ENCODE measurements at places on chromosomes 13 and 19. TPM values are rescaled to one million over a fixed set of nuclear protein-coding genes. Genes with fewer than 3 reads are reported as not detected.

The DGKH gene
- total RNA-seq: 15.3 TPM

The FCHO1 gene
- 43.5 TPM for total RNA-seq

The CFAP97D2 gene
- total RNA-seq: not detected

DNA sequence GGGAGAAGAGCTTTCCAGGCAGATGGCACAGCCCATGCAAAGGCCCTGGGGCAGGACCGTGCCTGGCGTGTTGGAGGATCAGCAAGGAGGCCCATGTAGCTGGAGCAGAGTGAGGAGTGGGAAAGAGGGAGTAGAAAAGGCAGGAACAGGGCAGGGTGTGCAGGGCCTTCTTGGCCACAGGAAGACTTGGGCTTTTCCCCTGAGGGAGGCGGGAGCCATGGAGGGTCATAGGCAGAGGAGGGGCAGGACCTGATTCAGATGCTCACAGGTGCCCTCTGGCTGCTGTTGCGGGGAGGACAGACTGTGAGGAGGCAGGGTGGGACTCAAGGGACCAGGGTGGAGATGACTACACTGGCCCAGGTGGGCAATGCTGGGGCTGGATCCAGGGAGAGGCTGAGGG lies 13.8 kb upstream of the PTPRS start:
- DNase-seq: no peak

DNA sequence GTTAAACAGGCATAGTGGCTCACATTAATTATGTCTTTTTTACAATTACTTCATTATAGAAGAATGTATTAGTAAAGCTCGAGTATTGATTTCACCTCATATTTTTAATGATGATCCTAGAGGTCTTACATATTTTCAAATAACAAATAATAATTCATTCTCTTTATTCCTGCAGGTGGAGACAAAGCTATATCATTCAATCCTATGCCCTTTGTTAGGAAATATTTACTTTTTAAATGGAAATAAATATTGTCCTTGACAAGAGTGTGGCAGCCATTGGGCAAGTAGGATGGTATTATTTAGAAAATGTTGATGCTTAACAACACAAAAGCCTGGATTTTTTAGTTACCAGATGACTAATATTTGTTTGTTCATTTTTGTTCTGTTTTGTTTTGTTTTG lies 127.6 kb downstream of the COG6 start:
- no peak for DNase-seq

DNA sequence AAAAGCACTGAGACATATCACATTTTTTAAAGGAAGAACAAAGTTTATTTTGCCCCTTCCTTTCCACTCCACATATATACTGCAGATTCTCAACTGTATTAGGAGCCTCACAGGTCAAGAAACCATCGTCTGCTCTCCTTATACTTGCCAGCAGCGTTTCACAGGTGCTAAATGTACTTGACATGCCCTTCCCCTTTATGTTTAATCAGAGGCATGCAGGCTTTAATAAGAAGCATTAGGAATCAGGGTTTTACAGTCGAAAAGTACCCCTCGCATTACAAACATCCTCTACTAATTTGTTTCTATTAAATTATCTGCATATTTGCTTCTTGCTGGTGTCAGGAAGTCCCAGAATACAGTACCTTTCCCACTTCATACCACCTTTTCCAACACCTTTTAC lies 3.7 kb upstream of the RAP2A start:
- no peak for DNase-seq

- no peak for DNase-seq
These were observed 344.6 kb upstream of the HTR2A start for GRCh38 chr13:47241446-47241845.

DNA sequence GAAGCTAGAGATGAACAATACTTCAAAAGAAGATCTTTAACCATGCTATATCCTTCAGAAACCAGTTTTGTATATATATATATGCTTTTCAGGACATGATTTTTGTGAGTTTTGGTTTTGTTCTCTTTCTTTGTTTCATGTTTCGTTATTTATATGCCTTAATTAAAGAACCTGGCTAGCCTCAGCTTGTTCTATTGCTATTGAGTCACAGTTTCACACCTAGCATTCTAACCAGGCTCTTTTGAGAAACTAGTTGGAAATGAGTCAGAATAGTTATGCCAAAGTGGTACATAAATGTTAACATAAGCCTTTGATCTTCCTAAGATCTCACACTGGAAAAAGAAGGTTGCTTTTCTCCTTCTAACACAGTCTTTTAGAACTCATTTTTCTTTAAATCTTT lies 1925.2 kb downstream of the OLFM4 start:
- DNase-seq: no peak

DNA sequence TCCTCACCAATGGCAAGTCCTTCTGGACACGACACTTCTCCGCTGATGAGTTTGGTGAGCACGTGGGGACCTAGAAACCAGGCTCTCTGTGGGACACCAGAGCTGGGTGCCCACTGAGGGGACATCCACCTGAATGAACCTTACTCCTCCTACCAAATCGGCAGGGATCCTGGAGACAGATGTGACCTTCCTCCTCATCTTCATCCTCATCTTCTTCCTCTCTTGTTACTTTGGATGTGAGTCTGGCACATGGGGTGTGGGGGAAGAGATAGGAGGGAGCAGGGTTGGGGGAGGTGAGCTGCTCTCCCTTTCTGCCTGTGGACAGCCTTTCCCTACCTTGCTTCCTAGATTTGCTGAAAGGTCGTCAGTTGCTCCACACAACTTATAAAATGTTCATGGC lies 1.9 kb downstream of the TMEM145 start:
- DNase-seq: no peak
